ENCODE measurements at places on chromosomes 11 and 22.

DNA sequence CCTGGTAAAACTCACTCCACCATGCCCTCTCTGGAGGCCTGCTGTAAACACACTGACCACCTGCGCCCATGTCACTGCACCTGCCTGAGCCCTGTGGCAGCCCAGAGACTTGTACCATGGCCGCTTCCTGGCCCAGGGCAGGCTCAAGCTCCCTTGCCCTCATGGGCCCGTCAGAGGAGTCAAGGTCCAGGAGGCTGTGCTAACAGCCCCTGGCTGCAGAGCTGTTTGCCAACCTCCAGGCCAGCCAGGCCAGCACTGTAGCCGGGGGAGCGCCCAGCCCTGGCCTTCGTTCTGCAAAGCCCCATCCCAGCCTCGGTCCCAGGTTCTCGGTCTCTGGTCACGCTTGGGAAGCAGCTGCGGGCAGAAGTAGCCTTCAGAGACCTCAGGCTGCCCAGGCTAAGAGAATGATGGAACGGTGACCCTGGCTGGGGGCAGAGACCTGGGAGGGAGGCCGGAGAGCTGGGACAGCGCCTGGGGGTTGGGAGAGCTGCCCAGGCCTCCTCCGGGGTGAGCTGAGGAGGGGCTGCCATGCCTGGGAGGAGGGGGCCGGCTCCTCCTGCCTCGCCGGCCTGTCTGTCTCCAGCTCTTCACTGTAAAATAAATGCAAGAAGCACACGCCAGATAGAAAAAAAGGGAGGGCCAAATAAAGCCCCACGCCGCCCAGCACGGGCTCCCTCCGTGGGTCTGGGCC is 11.9 kb upstream of the TCF20 start:
- no peak for DNase-seq

DNA sequence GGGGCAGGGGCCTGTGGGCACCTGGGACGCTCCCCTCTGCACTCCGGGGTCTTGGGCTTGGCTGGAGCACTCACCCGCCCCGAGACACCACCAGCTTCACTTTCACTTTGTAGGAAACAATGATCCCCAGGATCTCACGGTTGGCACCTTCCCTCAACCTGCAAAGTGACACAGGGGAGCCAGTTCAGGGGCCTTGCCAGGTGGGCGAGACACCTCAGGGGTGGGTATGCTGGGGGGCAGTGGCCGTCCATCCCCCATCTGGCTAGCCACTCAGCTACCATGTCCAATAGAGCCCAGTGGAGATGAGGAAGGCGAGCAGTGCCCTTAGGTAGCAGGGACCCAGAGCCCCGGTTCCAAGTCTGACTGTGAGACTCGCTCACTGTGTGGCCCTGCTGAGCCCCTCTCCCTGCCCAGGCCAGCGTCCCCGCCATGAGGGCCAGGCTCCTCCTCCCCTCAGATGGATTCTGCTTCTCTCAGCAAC is 32.3 kb downstream of the TPBGL start:
- DNase-seq = no peak

DNA sequence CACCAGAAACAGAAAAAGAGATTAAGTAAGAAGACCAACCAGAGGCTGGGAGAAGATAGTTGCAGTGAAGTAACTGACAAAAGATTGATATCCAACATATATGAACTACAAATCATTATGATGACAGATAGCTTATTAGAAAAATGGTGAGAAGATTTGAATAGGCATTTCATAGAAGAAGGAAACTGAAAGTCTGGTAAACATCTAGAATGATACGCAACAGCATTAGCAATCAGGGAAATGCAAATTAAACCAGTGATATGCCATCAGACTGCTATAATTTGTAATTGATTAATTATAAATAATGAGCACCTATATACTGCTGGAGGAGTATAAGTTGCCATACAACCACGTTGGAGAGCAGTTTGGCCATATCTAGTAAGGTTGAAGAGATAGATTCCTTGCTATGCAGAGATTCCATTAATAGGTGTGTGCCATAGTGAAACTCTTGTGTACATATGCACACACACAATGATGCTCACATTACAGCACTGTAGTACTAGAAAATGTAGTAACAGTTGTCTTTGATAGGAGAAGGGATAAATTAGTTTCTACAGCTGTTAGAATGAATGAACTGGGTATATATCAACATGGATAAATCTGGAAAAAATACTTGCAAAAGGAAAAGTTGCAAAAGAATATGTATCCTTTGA is 20.5 kb downstream of the RNF169 start:
- DNase-seq = no peak

GRCh38 chr22:21446128-21446826 is 20.9 kb upstream of the TMEM191C start:
- no peak for DNase-seq

GRCh38 chr11:125871391-125872137 is 15.9 kb upstream of the HYLS1 start:
- DNase-seq = no peak

DNA sequence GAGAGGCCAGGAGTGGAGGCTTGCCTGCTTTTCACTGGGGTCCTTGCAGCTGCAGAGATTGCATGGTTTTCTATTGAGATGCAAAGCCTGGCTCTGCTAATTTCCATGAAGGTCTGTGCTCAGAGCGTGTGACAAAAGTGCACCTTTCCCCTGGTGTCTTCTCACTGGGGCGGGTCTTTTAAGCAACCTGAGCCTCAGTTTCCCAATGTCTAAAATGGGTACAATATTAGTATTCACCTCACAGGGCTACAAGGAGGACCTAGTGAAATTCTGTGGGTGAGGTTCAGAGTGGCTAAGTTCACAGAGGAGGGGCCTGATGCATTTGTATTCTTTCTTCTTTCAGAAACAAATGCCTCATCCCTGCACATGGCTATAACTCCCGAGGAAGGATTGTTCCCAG is 20.3 kb downstream of the PPM1F start:
- DNase-seq = no peak
